Posterior vena cava (tissue), 2 donors: ENCODE measurements at places on chromosomes 12 and 14.
A peak's percentile ranks its signal among the peaks of the same experiment; 100 is the strongest.

DNA sequence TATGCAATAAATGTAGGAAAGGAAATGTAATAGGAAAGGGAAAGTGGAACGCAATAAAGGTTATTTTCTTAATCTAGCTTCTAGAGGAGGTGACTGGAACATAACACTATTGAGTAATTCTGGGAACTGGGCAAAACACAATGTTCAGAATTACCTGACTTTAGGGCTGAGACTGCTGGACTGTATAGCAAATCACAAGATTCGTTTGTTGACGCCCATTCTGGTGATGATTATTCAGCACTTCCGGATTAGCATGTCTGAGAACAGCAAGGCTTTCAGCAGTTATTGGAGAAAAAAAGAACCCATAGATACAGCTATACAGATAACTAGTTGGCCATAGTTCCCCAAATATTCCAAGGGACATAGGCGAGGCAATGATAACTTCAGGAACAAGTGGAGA lies 2.3 kb upstream of the KLRD1 start:
- no peak for DNase-seq

- no peak for DNase-seq
Observed at GRCh38 chr14:83247924-83248639, 1714.4 kb upstream of the SEL1L start.

DNA sequence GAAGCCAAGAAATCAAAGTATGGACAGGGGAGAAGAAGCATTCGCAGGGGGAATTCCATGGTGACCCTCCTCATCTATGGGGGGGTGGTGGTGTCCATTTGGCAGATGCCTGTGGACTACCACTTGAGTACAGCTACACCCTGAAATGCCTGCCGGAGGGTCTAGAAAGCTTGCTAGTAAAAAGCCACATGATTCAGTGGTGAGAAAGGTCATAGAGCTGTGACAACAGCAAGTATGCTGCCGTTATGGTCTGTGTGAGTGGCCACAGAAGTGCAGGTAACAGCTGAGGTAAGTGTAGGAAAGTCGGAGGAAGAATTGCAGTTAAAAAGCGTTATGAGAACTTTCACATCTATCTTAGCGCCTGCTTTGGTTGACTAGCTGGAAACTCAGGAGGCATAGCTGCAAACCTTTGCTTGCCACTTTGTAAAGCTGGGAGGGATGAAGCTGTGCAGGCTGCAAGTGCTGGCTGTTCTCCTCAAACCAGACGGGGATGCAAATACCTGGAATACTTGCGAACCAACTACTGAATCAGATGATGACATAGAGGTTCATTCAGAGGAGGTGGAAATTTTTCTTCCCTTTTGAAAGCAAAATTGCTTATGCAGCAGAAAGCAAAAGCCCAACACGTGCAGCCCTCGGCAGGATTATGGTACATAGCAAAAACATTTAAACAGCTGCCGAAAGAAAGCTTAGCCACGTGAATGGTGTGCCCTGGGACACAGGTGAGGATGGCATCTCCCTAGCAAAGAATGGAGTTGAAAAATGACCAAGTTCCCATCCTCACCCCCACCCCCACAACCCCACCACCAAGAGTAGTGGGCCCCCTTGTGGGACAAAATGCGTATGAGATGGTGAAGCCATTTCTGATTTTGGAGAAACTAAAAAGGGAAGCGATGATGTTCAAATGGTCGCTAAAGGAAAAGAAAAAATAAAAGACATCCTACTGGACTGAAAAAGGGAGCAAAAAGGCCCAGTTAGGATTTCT lies 287.0 kb downstream of the RERGL start:
- no peak for DNase-seq

DNA sequence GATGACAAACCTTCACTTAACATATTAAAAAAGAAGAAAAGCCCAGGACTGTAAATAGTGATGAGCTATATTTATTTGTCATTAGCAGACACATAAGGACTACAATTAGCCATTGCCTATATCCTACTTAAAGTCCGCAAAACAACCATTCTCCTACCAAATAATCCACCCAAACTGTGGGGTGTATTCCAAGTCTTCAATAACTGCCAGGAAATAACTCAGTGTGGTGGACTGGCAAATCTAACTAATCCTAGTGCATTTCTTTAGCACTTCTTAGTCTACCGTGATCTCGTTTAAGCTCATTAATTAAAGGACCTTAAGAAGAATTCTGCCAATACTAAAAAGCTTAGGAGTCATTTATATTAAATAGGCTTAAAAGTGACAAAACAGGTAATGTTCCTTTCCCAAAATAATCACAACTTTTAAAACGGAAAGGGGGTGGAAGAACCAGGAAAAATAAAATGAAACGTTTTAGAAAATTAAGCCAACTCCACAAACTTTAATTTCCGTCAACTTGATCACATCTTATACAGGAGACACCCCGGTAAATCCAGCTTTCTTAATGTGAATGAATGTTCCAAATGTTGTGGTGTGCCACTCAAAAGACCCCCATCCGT lies 1.8 kb downstream of the NOVA1 start:
- DNase-seq = no peak

- DNase-seq = no peak
Observed at GRCh38 chr14:68512088-68512487, 280.8 kb downstream of the ZFP36L1 start.

GRCh38 chr12:130831246-130831645 lies 7.8 kb downstream of the STX2 start:
- peak; percentile 49 for DNase-seq

DNA sequence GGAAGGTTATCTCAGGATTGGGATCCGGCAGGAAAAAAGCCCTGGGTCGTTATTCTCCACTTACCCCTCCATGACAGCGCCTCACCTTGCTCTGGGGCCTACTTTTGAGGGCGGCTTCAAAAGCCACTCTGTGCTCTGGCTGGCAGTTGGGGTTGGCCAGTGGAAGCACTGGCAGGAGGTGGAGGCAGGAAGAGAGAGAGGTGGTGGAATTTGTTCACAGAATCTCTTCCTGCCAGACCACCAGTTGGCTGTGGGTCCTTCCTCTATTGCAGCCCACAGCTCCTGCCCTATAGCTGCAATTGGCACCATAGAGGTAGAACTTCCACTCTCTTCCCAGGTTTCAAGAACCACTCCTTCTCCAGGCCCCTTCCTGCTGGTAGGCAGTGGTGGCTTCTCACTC lies 32.7 kb upstream of the SDR39U1 start:
- DNase-seq = no peak

DNA sequence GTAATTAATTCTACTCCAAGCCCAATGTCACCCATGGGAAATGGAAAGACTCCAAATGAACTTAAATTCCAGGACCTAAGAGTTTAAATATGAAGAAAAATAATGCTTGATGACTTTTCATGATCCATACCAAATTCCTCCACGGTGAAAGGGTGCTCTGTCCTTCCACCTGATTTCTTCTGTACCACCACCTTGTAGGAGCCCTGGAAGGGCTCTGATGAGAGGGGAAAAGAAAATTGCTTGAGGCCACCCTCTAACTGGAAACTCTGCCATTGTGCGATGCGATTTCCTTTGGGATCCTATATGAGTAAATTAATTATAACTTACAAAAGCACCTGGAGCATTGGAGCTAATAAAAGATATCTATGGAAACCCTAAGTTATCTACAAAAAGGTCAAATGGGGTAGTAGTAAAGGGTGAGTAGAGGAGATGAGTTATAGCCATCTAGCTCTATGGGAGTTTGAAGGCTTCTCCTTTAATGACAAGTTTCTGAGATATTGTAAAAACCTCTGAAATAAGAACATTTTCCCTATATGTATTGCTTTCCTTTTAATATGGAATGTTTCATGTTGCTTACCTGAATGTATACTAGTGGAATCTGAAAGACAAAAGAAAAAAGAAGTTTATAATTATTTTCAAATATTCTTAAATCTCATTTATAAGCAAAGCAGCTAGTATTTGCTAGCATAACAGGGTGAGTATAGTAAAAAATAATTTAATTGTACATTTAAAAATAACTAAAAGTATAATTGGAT lies 5.8 kb downstream of the A2M start:
- DNase-seq = no peak

DNA sequence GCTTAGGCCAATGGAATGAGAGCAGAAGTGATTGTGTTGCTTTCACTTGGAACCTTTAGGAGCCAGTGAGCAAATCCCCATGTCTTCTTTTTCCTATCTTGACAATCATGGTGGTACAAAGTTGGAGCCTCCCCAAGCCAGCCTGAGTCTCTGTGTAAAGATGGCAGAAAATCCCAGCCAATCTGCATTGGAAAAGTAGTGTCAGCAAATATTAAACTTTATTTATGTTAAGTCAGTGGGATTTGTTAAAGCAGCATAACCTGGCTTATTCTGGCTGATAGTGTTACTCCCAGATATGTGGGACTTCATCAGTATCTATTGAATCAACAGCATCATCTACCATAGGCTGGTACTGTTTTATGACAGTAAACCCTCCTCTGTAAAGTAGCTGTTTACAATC lies 2.2 kb upstream of the NUAK1 start:
- no peak for DNase-seq

GRCh38 chr14:56309198-56309597 lies 191.0 kb downstream of the PELI2 start:
- no peak for DNase-seq

DNA sequence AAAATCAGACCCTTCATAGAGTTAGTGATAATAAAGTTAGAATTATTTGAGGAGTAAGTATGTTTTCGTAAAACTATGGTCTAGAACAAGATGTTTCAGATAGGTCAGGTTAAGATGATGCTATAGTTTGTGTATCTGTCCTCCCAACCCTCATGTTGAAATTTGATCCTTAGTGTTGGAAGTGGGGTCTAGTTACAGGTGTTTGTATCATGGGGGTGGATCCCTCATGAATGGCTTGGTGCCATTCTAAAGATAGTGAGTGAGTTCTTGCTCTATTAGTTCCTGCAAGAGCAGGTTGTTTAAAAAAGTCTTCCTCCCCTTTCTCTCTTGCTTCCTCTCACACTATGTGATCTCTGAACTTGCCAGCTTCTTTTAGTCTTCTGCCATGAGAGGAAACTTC lies 707.3 kb upstream of the FOXG1 start:
- DNase-seq = no peak

GRCh38 chr12:78674311-78675090 lies 190.1 kb upstream of the SYT1 start:
- no peak for DNase-seq

DNA sequence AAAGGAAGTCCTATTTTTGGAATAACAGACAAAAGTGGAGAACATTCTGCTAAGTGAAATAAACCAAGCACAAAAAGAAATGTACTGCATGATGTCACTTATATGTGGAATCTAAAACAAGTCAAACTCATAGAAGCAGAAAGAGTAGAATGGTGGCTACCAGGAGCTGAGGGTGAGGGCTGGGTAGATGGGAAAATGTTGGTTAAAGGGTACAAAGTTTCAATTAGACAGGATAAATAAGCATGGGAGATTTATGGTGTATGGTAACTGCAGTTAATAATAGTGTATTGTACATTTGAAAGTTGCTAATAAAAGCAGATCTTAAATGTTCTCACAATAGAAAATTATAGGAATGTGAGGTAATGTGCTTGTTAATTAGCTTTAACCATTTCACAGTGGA lies 12.8 kb downstream of the LUM start:
- no peak for DNase-seq

DNA sequence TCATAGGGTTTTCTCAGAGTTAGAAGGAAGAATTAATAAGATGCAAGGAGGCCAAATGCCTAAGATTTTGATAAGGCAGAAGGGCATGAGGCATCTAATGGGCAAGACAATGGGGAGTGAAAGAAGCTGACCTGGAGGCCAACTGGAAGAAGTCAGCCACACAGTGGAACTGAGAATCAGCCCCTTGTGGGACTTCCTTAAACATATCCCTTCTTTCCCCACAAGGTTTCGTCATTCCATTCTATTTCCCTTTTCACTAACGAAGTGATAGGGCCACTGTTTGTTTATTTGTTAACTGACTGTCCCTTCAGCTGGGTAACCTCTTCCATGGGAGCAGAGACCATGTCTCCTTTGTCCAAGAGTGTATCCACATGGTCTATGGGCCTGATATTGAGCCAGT lies 86.2 kb downstream of the HELB start:
- no peak for DNase-seq

DNA sequence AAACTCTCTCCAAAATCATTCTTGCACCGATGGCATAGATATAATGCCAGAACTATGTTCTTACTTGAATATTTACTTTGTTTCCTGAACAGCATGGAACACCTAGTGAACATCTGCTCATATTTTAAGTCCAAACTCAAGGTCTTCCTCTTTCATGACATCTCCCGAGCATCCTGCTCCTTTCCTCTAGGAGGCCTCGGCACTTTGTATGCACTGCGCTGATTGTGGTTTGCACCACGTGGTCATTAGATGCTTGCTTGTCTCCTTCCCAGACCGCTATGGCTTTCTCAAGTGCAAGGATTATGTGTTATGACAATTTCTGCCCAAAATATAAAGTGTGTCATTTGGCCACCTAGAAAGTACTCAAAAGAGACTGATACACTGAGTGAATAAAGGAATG lies 912.0 kb downstream of the GALC start:
- no peak for DNase-seq

DNA sequence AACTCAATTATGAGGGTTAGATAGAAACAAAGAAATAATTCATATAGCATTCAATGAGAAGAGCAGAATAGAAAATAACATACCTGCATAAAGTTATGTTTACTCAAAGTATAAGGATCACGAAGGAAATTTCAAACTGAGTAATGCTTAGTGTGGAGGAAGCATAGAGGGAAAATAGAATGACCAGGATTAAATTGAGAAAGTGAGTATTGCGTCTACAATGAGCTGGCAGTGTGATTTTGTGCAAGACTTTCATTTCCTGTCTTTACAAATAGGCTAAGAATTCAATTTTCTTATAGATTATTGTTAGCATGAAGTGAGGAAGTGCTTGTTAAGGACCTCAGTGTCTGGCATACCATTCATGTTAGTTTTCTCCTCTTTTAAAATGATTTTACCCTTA lies 12.0 kb downstream of the ADGRD1 start:
- DNase-seq = no peak
